ENCODE measurements at places on chromosomes 1 and 21.

DNA sequence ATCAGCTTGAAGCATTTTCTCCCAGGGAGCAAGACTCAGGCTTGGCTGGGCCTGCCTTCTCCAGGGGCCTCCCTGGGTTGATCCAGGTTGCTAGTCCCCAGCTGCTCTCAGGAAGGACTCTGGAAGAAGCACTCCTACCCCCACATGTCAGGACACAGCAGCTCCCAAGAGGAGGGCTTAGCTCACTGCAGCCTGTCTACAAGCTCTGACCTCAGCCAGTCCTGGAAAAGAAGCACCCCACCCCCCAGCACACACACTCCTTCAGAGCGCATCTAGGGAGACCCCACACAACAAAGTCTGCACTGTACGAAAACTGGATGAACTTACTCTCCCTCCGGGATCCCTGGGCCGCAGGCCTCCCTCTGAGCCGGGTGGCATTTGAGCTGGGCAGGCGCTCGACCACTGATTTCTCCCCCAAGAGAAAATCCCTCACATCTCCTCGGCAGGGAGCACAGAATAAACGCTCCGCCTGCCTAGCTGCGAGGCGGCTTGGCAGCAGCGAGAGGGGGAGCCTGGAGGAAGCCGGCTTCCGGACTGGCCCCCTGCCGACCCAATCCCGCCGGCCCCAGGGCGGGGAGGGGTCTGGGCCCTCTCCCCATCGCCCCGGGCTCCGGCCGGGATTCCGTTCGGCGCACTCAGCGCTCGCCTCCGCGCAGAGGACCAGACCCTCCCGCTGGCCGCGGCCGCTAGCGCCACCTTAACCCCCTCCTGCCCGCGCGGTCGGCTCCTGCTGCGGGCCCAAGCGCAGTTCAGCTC lies at the start of gene KCNA2:
Gene KCNA2, minus strand, starts transcription at position 458 of the 756 bp plus-strand sequence. CDS start 1,576 bp downstream, outside the sequence.
- DNase-seq: peak; percentile 45

DNA sequence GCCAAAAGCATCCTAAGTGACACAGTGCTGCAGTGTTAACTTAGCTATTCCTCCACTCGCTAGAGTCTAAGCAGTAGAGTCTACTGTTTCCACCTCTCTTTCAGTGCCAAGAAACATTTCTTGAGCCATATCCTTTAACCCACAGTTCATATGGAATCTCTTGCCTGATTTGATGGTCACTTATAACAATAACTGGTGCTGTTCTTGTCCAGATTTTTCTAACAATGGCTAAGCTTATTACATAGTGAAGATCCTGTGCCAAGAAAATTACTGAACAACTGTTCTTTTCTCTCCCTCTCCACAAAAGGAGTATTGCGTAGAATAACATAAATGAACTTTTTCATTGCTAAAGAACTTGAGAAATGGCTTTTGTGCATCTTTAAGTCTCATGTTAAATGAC lies 121.3 kb downstream of the CDC7 start:
- no peak for DNase-seq

GRCh38 chr1:155017946-155018316 lies 15.3 kb downstream of the ZBTB7B start:
- no peak for DNase-seq

DNA sequence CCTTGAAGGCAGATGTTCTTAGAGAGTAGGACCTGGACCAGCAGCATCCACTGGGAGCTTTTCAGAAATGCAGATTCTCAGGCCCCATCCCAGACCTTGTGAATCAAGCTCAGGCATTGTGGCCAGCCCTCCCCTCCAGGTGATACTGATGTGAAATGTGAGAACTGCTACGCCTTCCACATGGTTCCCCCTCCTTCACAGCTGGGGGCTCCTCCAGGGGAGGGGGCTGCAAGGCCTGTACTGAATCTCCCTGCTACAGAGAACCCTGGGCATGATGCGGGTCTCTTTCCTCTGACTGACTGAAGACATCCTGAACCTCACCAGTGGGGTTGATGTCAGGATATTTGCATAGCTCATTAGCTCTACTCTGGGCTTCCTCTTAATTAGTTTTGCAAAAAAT lies 141.8 kb upstream of the CSF3R start:
- DNase-seq: no peak

GRCh38 chr1:237701534-237701933 lies 189.2 kb downstream of the ZP4 start:
- DNase-seq: no peak

GRCh38 chr1:3329640-3330281 lies 124.7 kb upstream of the ARHGEF16 start:
- DNase-seq: no peak
